M059J (cell line): ENCODE measurements at places on chromosomes 2 and 18.

DNA sequence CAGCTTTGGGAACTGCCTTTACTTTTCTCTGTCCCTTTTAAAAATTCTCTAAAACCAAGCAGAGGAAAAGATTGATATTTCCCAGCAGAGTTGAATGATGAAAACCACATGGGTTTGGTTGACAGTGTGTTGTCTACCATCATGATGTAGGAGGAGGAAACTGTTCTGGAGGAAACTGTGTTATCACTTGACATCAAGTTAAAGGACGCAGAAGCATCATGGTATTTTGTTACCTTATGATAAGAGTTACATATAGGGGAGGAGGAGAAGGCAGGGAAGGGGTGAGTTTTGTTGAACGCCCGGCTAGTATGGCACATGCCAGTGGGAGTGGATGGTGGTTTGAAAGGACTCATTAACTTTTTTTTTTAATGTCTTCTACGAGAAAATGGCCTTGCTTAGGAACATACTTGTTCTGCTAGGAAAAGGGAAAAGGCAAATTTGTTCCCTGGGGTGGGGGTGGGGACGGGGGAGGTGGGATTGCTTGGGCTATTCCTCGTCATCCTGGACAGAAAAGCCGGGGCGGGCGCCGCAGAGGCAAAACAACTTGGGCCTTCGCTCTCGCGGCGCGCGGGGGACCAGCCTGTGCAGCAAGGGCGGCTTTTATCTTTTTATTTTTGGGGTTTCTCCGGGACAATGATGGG is 766 bp downstream of the TMEM17 start:
- DNase-seq: no peak

DNA sequence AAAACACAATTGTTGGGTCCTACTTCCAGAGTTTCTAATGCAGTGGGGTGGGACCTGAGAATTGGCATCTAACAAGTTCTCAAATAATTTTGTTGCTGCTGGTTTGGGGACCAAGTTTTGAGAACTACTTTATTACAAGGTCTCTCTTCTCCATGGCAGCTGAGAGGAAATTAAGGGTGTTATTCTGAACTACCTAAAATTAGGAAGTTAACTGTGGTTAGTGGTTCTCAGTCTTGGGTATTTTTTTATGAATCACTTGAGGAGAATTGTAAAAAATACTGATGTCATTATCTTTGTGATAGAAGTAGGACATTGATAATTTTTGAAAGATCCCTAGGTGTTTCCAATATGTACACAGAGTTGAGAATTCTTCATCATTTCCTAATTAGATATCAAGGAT is 210.2 kb downstream of the MC4R start:
- DNase-seq: no peak

GRCh38 chr2:134137182-134137611 is 116.7 kb upstream of the MGAT5 start:
- DNase-seq: peak; percentile 83

DNA sequence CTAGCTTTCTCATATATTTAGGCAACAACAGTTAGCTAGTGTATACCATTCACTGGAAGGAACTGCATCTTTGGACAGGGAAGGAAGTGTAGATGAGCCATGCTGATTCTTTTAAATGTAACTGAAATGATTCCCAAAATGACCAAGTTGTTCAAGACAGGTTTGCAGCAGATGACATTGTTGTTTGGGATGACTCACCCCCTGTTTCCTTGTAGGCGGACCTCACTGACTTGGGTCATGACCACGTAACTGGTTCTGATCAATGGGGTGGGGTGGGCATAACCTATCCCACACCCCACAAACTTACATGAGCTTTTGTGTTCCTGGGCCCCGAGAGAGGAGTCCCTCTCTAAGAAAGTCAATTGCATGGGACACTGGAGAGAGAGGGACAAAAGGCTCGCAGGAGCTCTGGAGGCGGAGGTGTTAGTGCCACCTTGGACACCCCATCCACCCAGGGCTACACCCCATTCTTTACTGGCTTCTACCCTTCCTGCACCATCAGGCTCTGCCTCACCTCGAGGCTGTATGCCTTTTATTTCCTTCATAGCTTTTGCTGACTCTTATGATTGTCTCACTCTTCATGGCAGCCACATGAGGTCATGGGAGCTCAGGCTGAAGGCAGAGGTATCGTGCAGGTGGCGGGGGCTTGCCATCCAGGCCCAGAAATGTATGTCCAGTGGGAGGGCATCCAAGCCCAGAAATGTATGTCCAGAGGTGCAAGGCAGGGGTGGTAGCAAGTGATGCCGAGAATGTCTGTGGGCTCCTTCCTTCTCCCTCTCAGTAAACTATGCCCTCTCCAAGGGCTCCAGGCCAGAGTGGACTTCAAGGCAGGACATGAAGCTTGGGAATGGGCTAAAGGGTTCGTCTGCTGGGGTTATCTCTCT is 108.0 kb downstream of the TWIST2 start:
- peak; percentile 21 for DNase-seq

GRCh38 chr2:78895022-78895421 is 130.5 kb upstream of the REG3G start:
- DNase-seq: no peak

GRCh38 chr2:174632841-174633622 is 35.4 kb upstream of the WIPF1 start:
- no peak for DNase-seq

DNA sequence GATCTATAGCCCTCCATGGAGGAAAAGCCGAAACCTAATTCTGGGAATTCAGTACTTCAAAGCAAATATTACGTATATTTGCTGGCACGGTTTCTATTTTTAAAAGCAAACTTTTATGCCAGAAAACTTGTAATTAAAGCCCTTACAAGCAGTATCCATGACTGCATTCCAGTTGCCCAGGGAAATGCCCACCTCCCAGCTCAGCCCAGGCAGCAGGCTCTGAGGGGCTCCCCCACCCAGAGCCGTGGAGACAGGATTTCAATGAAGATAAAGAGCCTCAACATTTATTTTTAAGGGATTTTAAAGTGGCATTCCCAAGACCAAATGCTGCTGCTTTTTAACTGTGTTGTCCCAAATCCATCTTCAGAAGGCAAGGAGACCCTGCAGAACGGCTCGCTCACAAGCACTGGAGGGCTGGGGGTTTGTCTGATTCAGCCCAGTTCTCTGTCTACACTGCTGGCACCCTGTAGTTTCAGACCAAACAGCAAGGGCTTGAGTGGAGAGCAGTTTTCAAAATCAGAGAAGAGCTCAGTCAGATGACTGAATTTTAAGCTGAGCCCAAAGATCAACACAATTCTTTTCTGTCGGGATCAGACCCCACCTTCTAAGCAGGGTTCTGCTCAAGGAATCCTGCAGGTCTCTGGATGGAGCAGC is 105.1 kb downstream of the KCNF1 start:
- no peak for DNase-seq

GRCh38 chr18:26813043-26813442 is 52.5 kb downstream of the AQP4 start:
- peak; percentile 41 for DNase-seq

DNA sequence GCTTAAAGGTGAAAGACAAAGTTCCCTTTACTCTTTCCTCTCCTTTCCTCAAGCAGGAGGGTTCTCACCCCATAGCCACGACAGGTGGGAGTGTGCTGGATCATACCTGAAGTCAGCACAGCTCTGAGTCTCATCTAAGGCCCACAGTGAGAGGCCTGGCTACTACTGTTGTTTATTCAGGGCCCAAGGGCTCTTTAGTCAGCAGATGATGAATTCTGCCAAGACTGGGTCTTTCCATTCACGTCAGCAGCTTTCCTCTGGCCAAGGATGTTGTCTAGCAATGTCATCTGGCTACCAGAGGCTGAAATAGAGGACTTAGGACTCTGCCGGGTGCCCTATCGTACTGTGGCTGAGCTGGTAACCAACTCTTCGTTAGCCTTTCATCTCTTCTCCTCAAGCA is 308.4 kb upstream of the THUMPD2 start:
- DNase-seq: peak; percentile 25

GRCh38 chr2:180058993-180059392 is 51.9 kb upstream of the CWC22 start:
- no peak for DNase-seq

- peak; percentile 82 for DNase-seq
Observed at GRCh38 chr2:73107211-73107926, 5.4 kb downstream of the RAB11FIP5 start.

- DNase-seq: no peak
Observed at GRCh38 chr18:12371590-12371989, 5.4 kb downstream of the AFG3L2 start.

GRCh38 chr2:27261926-27262298 is 935 bp downstream of the SLC30A3 start:
- DNase-seq: no peak

DNA sequence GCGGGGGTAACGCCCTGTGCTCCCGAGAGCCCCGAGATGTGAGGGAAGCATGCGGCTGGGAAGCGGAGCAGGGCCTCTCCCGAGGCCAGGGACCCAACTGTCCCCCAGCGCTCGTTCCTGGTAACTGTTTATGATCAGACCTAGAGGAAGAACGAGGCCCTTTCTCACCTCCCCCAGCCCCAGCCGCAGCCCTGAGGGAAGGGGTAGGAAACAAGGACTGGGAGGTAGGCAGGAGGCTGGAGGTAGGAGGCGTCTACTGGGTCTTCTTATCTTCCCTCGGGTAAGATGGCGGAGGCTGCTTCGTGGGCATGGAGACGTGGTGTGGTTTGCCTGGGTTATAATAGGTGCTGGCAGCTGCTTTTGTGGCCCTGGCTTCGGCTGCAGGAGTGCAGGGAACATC is 335.8 kb downstream of the ZNF521 start:
- DNase-seq: no peak

DNA sequence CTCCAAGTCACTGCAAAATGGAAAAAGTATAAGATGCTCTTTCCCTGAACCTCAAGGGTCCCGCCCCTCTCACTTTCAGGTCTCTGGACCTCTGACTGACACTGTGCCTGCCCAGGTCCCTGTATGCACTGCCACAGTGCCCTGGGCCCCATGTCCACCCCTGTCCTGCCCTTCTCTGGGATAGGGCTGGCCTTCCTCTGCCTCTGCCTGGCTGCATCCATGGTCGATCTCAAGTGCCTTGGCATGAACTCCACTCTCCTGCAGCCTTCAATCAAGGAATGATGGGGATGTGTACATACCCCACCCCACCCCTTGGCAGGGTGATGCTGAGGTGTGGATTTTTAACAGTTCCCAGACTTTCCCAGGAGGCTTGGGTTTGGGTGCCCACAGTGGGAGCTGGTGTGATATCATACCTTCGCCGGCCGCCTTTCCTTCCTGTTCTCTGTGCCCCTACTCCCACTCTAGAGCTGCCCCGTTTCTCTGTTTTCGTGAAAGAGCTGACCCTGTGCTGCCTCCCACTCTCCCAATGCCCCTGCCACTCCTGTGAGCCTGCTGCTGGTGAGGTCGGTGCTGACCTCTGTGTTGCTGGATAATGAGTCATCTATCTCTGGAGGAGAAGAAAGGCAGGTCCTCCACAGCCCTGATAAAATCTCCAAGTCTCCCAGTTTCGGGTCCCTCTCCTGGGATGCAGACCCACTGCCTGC is 18.9 kb downstream of the PTPN18 start:
- DNase-seq: peak; percentile 53

DNA sequence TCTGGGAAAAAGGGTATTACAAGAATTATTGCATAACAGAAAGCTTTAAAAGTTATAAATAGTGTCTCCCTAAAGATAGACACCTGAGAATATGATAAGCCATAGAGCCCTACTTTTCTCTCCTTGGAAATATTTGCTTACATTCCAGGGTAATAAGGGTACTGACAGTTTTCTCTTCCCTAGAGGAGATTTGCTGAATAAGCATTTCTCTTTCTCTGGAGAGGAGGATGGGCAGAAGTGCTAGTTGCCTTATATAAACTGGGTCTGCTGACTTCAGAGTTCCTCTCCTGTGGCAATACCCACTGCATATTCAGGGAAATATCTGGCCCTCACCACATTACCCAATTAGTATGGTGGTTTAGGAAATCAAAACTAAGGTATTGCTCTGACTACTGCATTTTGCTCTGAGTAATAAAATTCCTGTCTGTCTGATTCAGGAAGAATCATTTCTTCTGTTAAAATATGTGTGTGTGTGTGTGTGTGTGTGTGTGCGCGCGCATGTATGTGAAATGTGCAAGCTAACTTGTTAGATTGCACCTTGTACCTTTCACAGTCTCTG is 1391.3 kb downstream of the DSC3 start:
- DNase-seq: peak; percentile 82

- peak; percentile 11 for DNase-seq
Observed at GRCh38 chr2:210961249-210961648, 404.9 kb downstream of the CPS1 start.

DNA sequence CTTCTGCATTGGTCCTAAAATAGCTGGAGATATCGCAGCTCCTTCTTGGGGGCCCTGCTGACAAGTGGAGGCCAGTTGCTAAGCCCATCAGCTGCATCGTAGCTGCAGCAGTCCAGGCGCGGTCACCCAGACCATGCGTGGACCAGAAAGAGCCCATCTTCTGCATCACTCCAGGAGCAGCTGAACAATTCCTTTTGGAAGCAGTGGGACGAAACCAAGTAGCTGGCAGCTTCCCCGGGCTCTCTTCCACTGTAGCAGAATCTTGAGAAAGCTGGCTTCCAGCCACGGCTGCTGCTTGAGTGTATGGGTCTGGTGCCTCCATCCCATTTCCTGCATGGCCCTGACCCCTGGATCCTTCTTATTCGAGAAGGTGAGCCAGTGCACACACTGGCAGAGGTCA is 22.2 kb upstream of the CAB39 start:
- peak; percentile 89 for DNase-seq

GRCh38 chr2:34306745-34307144 is 707.6 kb upstream of the FAM98A start:
- DNase-seq: no peak

- DNase-seq: no peak
Observed at GRCh38 chr2:88372042-88372441, 80.5 kb downstream of the FOXI3 start.

GRCh38 chr18:49377742-49378141 is 82.7 kb downstream of the DYM start:
- no peak for DNase-seq

DNA sequence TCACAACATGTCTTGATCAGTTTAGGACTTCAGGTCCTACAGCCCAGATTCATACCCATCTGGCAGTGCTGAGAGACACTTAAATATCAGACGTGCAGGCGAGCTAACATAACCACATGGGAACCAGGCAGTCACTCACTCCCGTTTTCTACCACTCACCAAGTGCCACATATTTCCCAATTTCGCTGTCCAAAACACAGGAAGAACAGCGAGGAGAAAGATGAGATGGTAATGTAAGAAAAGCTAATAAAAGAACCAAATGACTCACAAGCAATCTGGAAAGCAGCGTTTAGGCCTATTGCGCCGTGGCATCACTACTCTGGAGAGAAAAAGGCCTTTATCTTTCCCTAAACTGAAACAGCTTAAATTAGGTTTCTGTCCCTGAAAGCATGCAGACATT is 647.8 kb upstream of the SLC39A10 start:
- DNase-seq: peak; percentile 37
